Hair follicular keratinocyte (primary cell): ENCODE measurements at places on chromosomes 1 and 21. TPM values are rescaled to one million over a fixed set of nuclear protein-coding genes. Genes with fewer than 3 reads are reported as not detected.

The TAL1 gene
- total RNA-seq, result not detected in 2 replicates

The STUM gene
- total RNA-seq, result not detected in 2 replicates

The NFASC gene
- total RNA-seq, result 1.4 and 1.6 TPM in 2 replicates

The SSR2 gene
- total RNA-seq, result 484 and 494 TPM in 2 replicates

The DLGAP3 gene
- total RNA-seq, result not detected in 2 replicates

The KRTAP7-1 gene
- not detected in 2 replicates for total RNA-seq

The KLHL21 gene
- 40.7 and 68.4 TPM in 2 replicates for total RNA-seq

The FAM72C gene
- total RNA-seq, result 1.2 and 5.9 TPM in 2 replicates

The CLEC20A gene
- total RNA-seq, result not detected in 2 replicates

The OR6Y1 gene
- not detected in 2 replicates for total RNA-seq

The HSF2BP gene
- 2.6 TPM in 2 replicates for total RNA-seq

The GBP3 gene
- 7.3 and 10.5 TPM in 2 replicates for total RNA-seq

The ACTN2 gene
- not detected in 2 replicates for total RNA-seq
